ENCODE measurements at places on chromosomes 16 and 17.

DNA sequence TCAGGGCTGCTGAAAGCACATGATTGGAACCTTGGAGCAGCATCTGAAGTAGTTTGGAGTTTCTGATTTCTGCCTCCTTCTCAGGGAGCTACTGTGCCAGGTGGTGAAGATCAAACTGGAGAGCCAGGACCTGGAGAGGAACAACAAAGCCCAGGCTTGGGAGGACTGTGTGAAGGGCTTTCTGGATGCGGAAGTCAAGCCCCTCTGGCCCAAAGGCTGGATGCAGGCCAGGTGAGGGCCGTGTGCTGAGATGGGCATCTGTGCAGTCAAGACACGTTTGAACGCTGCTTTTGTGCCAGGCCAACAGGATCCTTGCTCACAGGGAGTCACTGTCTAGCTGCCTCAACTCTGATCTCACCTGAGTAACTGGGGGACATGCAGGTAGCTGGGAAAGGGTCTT is 23.8 kb downstream of the UBN1 start:
- DNase-seq = no peak

DNA sequence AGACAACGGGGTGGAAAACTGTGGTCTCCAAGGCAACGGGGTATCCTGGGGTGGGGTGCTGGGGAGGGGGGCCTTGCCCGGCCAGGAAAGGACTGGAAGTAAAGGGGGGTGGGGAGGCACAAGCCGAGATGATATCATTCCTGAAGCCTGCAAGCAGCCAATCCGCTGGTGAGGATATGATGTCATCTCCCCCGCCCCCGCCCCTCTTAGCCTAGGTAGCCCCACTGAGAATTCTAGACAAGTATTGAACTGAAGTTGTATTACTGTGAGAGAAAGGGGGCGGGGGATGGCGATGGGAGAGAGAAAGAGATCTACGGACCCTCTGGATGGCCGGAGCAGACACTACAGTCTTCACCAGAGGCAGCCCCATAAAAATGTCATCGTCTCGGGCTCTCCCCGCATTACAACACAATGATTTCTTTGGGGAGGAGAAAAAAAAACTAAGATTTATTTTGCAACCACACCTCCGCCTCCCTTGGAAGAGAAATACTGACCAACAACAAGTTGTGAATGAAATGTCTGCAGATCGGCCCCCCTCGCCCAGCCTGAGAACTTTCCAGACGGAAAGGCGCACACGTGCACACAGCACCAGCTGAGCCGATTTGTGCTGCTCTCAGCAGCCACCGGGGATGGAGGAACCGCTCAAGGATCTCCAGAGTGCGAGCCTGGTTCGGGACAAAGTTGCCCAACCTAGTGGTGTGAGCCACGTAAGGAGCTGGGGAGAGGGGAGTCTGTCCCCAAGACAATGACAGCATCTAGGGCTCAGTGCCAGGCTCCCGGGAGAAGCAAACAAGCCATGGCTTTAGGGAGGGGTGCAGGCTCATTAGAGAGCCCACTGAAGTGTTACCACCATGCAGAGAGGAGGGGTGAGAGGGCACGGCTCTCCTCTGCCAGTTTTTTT is 222.1 kb downstream of the SOX9 start:
- DNase-seq = peak; percentile 22

- no peak for DNase-seq
Measured at GRCh38 chr17:61442878-61443474, 9.2 kb upstream of the TBX4 start.

DNA sequence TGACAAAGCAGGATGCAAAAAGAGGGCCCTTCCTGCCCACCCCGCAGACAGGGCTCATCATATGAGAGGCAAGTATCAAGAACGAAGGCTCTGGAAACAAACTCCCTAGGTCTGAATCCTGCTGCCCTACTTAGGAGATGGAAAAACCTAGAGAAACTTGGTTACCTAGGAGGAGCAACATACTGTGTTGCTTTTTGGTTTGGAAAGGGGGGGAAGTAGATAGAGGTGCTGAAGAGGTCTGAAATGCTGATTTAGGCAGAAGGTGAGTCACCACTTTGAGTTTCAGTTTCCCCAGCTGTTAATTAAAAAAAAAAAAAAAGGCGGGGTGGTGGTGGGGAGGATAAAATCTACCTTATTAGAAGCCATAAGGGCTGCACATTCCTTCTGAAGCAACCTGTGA is 1.5 kb downstream of the N4BP1 start:
- no peak for DNase-seq

GRCh38 chr17:27600471-27600870 is 30.5 kb upstream of the LGALS9 start:
- DNase-seq = no peak

DNA sequence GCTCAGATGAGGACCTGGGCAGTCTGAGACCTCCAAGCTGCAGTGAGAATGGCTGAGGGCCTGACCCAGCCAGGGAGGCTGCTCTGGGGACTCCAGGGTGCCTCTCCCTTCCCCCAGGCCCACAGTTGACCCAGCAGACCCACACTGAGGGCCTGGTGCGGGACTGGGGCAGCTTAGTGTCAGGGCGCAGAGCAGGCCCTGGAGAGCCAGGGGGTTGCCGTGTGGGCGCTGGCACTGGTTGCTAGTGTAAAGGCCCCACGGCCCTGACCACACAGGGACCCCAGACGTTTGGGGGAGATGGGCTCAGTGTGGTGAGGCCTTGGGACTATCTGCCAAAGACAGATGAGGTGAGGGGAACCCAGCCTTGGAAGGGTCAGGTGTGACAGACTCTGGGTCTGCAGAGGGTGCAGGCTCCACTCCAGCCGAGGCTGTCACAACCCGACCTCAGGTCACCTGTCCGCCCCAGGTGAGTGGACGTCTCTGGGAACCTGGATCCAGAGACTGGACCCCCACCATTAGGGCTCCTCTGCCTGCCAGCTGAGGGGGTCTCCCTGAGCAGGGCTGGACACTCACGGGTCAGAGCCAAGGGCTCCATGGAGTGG is 50.8 kb upstream of the GNG13 start:
- no peak for DNase-seq

GRCh38 chr17:60392845-60393702 is 1.1 kb upstream of the USP32 start:
- DNase-seq = peak; percentile 59

DNA sequence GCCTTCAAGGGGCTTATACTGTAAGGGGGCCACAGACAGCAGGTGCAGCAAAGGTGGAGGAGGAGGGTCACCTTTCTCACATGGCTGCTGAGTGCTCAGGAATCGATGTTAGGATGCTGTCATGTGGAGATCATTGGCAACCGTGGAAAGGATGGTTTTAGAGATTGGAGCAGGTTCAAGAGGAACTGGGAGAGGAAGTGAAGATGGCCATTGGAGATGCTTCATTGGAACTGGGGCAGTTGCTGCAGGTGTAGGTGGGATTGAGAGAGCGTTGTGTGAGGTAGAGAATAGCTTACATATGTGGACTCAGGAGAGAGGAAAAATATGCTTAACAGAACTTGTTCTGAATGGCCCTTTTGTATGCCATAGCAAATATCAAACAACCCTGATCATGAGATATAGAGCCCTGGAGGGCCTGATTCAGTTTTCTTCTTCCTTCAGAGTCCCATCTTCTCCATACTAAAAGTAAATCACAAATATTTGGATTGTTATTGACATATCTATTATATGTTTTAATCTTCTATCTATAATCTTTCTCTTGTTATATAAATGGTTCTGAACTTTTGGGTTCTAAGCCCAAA is 40.8 kb downstream of the LDHD start:
- peak; percentile 33 for DNase-seq

DNA sequence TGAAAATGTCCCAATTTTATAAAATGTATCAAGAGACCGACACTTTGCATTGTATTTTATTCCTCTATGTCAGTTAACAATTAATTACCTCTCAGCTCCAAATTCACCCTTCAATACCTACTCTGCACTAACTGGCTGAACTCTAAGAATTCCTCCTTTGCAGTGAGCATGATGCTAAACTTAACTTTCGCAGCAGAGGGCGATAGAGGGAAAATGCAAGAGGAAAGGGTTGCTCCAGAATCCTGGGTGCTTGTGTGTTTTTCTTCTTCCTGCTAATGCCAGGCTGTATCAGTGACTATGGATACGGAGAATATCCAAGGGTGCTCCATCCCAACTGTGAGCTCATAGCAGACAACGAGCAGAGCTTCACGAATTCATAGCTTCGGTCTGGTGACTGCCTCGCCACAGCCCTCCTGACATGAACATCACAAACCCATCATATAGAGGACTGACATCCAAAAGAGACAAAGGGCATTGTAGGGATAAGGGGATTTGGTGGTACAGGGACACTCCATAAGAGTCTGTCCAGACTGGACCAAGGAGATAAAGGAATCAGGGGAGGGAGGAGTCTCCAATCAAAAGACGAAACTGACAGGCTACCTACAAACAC is 172.9 kb downstream of the STX8 start:
- DNase-seq = no peak

GRCh38 chr17:64158831-64159590 is 29.1 kb upstream of the ERN1 start:
- DNase-seq = no peak

GRCh38 chr16:88815901-88816589 is 4.3 kb upstream of the APRT start:
- peak; percentile 61 for DNase-seq

DNA sequence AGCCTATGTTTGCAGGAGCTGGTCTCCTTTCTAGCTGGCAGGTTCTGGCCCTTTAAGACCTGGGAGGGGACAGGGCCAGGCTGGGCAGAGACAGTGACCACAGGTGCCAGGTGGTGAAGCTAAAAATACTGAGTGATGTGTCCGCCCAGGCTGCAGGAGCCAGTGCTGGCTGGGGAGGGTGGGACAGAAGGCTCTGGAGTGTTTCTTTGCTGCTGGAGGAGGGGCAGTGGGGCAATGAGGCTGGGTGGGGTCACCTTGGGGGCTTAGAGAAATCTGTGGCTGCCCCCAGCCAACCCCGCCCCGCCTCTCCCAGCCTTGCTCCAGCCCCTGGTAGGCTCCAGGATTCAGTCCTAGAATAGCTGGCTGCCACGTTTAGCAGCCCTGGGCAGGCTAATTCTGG is 30.4 kb upstream of the SBK1 start:
- no peak for DNase-seq

DNA sequence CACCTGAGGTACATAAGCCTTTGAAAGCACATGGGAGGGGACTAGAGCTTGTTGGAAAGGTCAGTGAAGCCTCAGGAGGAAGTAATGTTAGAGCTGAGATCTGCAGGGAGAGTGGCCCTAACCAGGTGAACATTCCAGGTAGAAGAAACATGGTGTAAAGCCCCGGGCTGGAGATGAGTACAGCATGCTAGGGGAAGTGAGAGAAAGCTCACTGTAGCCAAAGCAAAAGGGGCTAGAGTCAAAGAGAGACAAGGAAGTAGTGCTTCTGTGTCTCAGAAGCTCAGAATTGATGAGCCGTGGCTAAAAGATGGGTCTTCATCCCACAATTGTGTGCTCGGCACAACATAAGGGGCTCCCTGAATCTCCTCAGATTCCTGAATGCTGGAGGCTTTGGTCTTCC is 481.8 kb downstream of the XYLT1 start:
- DNase-seq = no peak

DNA sequence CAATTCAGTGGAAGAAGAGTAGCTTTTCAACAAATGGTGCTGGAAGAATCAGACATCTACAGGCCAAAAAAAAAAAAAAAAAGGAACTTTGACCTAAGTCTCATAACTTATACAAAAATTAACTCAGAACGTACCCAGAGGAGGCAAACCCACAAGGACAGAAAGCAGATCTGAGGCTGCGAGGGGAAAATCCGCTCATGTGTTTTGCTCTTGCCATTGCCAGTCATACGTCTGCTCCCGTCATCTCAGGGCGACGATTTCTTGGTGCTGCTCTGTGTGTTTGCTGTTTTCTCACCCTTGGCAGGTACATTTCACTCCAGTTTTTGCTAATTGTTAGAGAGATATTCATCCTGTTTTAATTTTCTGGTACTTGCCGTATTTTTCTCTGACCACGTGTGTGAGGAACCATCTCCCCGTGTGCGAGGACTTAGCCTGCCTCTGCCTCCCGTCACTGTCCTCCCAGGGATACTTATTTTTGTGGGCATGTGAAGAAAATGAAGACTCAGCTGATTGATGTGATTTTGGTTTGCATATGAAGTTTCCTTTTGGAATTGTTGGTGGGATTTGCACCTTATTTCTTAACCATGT is 33.4 kb upstream of the ACSF3 start:
- DNase-seq = no peak

DNA sequence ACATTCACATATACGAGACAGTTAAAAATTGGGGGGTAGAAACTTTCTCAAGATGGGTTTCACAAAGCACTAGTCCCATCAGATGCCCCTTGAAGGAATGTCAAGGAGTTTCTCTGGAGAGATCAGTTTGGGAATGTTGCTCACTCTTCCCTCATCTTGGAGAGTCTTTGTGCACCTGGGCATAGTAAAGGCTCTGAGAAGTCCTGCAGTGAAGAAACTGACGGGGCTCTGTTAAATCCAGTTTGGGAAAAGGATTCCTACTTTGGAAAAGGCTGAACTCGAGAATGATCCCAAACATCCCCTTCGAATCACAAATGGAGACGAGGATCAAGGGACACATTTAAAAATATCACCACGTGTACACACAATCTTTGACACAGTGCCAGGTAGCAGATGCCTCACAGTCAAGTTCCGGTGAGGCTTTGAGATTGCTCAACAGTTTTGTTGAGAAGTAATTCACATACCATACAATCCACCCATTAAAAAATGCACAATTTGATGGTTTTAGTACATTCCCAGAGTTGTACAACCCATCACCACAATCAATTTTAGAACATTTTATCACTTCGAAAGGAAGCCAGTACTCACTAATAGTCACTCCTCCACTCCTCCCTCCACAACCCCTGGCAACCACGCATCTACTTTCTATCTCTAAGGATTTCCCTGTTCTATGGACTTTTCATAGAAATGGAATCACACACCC is 203.4 kb upstream of the FOXF1 start:
- no peak for DNase-seq

- DNase-seq = no peak
Measured at GRCh38 chr16:15415511-15415985, 18.8 kb upstream of the BMERB1 start.

DNA sequence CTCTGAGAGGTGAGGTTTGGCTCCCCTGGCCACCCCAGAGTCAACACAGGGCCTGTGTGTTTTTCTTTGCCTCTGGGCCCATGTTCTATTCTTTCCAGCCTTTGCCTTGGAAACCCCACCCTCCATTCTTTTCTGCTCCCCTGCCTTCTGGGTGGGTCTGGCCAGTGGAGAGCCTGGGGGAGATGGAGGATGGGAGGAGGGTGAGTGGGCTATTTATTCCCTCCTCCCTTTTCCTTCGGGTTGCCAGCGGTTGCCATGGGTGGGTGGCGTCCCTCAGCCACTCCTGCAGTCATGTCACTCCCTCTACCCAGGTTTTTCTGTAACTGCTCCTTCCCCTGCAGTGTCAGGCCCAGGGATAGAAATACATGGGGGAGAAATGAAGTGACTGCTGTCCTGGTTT is 15.5 kb downstream of the CMIP start:
- DNase-seq = no peak

- DNase-seq = no peak
Measured at GRCh38 chr17:29102741-29103181, 59.8 kb downstream of the PIPOX start.
